Fibroblast of mammary gland (primary cell): ENCODE measurements at places on chromosomes 12 and 14.
A peak's percentile ranks its signal among the peaks of the same experiment; 100 is the strongest.

GRCh38 chr12:12466157-12466556 lies 96.5 kb downstream of the DUSP16 start:
- DNase-seq: no peak

DNA sequence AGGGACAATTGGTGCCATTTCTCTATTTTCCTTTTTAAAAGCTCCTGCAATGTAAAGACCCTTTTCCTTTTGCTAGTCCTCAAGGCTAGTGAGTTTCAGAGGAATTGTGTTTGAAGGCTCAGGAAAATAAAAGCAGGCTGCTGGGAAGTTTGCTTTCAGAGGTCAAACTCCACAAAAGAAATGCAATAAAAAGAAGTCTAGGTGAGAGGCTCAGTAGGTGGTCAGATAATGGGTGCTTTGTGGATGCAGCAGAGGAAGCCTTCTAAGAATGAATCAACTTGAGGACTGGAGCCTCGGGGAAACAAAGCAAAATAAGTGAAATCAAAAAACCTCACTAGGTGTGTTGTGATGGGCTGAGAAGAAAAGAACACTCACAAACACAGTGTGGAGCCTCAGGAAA lies 10.3 kb downstream of the CCDC175 start:
- no peak for DNase-seq

- no peak for DNase-seq
Measured at GRCh38 chr14:93316716-93317115, 16.1 kb downstream of the BTBD7 start.

DNA sequence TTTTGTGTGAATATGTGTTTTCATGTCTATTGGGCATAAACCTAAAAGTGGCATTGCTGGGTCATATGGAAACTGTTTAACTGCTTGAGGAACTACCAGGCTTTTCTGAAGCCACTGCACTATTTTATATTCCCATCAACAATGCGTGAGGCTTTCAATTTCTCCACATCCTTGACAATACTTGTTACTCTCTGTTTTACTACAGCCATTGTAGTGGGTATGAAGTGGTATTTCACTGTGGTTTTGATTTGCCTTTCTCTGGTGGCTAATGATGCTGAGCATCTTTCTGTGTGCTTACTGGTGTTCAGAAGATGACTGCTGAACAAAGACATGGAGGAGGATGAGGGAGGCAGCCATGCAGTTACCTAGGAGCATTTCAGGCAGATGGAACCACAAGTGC lies 13.2 kb upstream of the TDG start:
- no peak for DNase-seq

GRCh38 chr12:6040815-6041214 lies 83.7 kb downstream of the VWF start:
- DNase-seq: no peak

DNA sequence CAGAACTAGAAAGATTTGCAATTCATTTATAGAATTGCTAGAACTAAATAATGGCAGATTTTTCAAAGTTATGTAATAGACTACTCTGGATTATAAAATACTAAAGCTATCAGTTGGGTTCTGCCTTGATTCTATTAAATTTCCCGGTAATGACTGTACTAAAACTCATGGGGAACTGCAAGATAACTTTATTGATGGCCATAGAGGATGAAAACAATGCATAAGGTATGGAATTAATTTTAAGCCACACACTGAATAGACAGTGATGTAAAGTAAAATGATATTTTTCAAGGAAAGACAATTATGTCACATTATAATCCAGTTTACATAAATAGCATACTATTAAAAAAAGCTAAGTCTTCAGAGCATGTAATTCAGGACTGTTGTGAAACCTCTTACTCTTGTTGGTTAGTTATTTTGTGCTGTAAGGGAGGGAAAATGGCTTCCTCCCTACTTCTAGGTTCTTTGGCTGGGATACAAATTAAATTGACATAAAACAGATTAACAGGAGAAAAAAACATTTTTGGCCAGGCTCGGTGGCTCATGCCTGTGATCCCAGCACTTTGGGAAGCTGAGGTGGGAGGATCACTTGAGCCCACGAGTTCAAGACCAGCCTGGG lies 134.4 kb upstream of the AMIGO2 start:
- no peak for DNase-seq

DNA sequence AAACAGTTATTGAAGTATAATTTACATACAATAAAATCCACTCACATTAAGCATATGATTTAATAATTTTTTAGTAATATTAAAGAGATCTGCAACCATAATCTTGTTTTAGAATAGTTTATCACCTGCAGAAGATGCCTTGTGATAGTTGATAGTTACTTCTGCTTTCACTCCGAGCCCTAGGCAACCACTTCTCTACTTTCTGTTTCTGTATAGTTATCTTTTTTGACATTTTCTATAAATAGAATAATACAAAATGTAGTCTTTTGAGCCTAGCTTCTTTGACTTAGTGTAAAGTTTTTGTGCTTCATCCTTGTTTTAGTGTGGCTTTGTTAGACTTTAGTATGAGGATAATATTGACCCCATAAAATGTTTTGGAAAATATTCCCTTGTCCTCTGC lies 111.0 kb downstream of the MNAT1 start:
- DNase-seq: no peak

- peak; percentile 28 for DNase-seq
Measured at GRCh38 chr12:70919597-70920035, 922 bp downstream of the PTPRR start.

DNA sequence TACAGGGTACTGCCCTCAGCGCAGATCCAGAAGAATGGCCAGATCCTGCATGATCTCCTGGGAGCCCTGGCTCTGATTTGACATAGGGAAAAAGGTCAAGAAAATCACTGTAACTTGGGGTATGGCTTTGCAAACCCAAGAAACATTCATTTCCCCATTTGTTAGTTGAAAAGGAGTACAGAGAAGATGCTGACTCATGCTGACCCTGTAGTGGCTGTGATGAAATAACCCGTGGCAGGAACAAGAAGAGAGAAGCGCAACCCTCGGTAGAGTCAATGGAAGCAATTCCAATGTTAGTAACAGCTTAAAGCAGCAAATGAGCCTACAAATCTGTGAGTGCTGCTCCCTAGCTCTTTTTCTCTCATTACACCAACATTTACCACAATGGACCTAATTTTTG lies 281.6 kb upstream of the NPAS3 start:
- DNase-seq: peak; percentile 92

- no peak for DNase-seq
Measured at GRCh38 chr14:50524731-50525515, 7.4 kb downstream of the MAP4K5 start.

GRCh38 chr14:99479160-99479905 lies 1.3 kb downstream of the SETD3 start:
- DNase-seq: peak; percentile 15

DNA sequence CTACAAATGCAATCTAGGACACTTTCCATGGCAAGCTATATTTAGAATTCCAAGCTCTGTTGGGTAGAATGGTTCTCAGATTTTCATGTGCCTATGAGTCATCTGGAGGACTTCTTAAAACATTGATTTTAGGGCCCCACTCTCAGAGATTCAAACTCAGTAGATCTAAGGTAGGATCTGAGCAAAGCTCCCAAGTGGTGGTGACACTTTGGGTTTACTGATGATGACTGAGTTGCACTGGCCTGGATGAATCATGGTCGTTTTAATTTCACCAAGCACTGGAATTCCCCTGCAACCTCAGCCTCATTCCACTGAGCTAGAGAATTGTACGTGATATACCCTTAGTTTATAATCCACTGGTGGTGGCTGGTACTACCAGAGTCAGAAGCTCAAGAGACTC lies 86.5 kb downstream of the PPM1H start:
- peak; percentile 35 for DNase-seq

- no peak for DNase-seq
Measured at GRCh38 chr14:49114161-49114893, 471.9 kb downstream of the RPS29 start.

DNA sequence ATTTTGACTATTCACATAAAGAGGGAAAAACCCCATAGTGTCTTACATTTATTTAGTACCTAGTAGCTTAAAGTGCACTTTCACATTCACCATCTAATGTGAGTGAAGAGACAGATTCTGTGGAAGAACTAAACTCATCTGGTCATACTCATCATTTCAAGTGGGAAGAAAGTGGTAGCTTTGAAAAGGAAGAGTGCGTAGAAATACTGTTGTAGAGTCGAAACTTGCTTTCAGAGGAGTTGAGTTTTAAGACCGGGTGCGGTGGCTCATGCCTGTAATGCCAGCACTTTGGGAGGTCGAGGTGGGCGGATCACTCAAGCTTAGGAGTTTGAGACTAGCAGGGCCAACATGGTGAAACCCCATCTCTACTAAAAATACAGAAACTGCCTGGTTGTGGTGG lies 222.2 kb downstream of the ERC1 start:
- no peak for DNase-seq

DNA sequence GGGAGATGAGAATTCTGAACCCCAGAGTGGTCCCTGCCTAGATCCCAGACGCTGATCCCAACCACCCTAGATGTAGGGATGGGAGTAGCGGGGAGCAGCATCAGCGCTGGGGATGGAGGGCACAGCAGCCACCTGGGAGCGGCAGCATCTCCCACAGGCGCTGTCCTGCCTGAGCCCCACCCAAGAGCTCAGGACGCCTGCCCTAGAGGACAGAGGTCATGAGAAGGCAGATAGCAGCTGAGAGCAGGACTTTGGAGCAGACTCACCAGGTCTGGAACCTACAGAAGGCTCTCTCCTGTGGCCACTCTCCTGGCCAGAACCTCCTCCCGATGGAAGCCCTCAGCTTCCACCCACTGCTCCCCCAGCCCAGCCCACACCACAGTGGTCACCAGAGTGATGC lies 7.2 kb downstream of the CCDC85C start:
- no peak for DNase-seq

GRCh38 chr14:63275611-63276010 lies 43.1 kb downstream of the GPHB5 start:
- no peak for DNase-seq
